ENCODE measurements at places on chromosomes 3 and 15. TPM values are rescaled to one million over a fixed set of nuclear protein-coding genes. Genes with fewer than 3 reads are reported as not detected.

The SPSB4 gene
- 0.07 TPM for polyA plus RNA-seq

DNA sequence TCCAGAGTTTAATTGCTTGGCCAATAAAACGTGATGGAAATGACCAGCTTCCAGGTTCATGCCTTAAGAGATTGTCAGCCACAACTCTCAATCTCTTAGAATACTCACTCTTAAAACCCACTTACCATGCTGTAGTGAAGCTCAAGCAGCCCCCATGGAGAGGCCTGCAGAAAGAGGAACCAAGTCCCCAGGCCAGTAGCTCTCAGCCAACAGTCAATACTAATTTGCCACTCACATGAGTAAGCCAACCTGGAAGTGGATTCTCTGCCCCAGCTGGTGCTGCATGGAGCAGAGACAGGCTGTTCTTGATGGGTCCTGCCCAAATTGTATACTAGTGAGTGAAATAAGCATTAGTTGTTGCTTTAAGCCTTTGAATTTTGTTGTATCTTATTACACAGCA lies 155.9 kb downstream of the OXSM start:
- no peak for DNase-seq

- DNase-seq: no peak
These were observed 17.7 kb downstream of the MUC20 start for GRCh38 chr3:195738274-195739044.

DNA sequence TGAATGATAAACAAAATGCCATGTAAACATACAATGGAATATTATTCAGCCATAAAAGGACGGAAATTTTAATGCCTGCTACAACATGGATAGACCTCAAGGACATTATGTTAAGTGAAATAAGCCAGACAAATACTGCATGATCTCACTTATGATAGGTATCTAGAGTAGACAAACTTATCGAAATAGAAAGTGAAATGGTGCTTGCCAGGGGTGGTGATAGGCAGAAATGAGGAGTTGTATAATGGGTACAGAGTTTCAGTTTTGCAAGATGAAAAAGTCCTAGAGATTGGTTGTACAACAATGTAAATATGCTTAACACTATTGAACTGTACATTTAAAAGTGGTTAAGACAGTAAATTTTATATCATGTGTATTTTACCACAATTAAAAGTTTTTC lies 287.8 kb downstream of the ERC2 start:
- no peak for DNase-seq

DNA sequence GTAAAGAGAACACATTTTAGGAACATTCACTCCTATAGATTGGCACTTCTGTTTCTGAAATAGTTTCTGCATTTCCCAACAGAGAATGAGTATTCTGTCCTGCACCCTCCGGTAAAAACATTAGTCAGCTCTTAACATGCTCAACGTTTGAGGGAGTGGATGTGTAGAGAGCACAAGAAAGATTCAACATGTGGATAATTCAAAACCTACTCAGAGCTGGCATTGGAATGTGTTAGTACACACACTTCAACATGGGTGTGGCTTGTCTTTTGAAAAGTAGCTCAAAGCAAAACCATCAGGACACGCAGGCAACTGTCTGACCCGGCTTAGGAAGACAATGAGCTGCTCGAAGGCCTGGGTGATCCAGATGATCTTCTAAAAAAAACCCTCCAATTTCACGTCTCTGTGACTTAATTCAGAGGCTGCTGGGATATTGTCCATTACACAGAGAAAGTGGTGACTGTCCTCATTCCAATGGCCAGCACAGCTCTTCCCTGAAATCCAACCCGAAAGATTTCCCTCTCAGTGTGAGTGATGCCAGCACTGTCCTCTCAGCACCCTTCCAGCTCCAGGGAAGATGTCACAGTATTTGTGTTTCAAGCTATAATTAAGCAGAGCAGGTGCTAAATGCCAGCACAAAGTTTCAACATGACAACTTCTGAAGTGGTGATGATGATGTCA lies 18.1 kb downstream of the FBN1 start:
- no peak for DNase-seq

GRCh38 chr3:48465531-48466378 lies 19.2 kb downstream of the ATRIP start:
- DNase-seq: peak; percentile 92

The PP2D1 gene
- polyA plus RNA-seq: not detected

The CLDN18 gene
- polyA plus RNA-seq: not detected

The DAPK2 gene
- 2.5 TPM for polyA plus RNA-seq

DNA sequence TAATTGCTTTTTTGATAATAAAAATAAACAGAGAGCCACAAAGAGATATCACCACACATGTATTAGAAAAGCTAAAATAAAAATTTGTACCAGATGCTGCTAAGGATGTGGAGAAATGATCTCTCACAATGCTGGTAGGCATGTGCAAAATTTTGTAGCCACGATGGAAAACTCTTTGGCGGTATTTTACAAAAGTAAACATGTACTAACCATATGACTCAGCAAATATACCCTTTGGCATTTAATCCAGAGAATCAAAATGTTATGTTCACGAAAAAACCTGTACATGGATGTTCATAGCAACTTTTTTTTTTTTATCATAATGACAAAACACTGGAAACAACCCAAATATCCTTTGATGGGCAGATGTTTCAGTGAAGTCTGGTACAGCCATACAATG lies 261.2 kb downstream of the LPP start:
- DNase-seq: no peak

- no peak for DNase-seq
These were observed 18.1 kb downstream of the MCF2L2 start for GRCh38 chr3:183410280-183410679.

The HAPLN3 gene
- polyA plus RNA-seq: 2.7 TPM

- no peak for DNase-seq
These were observed 95.0 kb upstream of the MRPL3 start for GRCh38 chr3:131597816-131598215.

The CLDN16 gene
- polyA plus RNA-seq: 0.08 TPM

The GPR62 gene
- 0.15 TPM for polyA plus RNA-seq

- no peak for DNase-seq
These were observed at the start of gene ATP10A for GRCh38 chr15:25863111-25863967. Gene ATP10A, minus strand, starts transcription at chr15:25863327. Its CDS starts 231 bp downstream, at chr15:25863096.

DNA sequence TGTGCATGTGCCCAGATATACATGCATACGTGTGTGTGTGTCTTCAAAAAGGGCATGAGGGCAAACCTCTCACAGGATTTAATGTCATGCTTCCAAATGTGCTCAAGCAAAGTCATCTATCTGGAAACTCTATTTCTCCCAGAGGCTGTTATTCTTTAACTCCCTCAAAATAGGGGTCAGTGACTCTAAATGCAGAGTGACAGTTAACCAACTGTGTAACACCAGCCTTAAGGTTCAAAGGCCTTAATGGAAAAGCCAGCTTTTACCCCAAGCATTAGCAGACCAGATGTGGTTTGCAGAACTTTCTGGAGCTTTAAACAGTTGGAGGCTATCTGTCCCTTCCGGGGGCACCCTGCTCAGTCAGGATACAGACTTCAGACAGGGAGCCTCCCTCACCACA lies 70.4 kb upstream of the SLC7A14 start:
- DNase-seq: no peak

All from ovary (tissue), 10 donors.